ENCODE measurements at places on chromosomes 1 and 21. TPM values are rescaled to one million over a fixed set of nuclear protein-coding genes. Genes with fewer than 3 reads are reported as not detected.

The HAO2 gene
- 183 TPM for polyA plus RNA-seq

- no peaks in the 10 kb centered on the region for H3K36me3 ChIP-seq
- H3K4me3 ChIP-seq = no peak overlapping the region
- peaks cover 2% of the 10 kb centered on the region for H3K4me1 ChIP-seq
- no peak for DNase-seq
- no peaks in the 10 kb centered on the region for H3K27me3 ChIP-seq
These were observed 21.9 kb upstream of the EPS8L3 start for GRCh38 chr1:109785446-109786111.

DNA sequence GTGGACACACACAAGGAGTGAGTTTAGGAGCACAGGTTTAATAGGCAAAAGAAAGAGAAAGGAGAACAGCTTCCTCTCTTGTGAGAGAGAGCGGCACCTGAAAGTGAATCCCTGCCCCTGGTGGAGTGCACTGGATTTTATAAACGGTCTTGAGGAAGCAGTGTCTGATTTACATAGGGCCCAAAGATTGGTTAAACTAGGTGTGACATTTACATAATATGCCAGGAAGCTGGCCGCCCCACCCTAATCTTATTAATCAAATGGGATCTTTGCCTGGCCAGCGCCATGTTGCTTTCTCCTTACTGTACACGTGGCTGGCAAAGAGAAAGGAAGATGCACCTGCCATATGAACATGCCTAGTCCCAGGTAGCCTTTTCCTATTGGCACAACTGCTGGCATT lies 38.7 kb downstream of the CFH start:
- H3K36me3 ChIP-seq = no peaks in the 10 kb centered on the region
- no peak overlapping the region for H3K4me3 ChIP-seq
- DNase-seq = no peak

The LRRIQ3 gene
- polyA plus RNA-seq = 2.4 TPM

GRCh38 chr1:43121256-43121900 lies 50.7 kb downstream of the EBNA1BP2 start:
- no peak overlapping the region for H3K27ac ChIP-seq
- peak overlapping the region; percentile 52 for H3K4me3 ChIP-seq
- no peak for DNase-seq
- H3K27me3 ChIP-seq = no peaks in the 10 kb centered on the region
- no peaks in the 10 kb centered on the region for H3K36me3 ChIP-seq

DNA sequence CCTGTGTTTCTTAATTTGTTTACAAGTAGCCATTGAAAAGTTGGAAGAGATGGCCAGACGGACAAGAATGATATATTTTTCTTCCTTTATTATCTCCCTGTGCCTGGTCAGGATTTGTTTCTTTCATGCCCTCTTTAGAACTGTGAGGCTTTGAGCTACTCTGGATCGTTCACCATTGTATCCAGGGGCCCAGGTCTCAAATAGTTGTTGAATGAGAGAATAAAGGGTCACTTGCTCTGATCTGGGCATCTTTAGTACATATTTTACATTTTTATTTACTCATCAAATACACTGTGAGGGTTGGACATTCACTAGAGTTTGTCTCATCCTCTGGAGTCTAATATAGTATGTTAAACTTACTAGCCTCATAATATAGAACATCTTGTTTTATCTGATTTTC lies 48.7 kb downstream of the IVNS1ABP start:
- no peak for DNase-seq
- H3K4me1 ChIP-seq = no peaks in the 10 kb centered on the region
- H3K27me3 ChIP-seq = no peaks in the 10 kb centered on the region

Measured in kidney (tissue), 22 donors.